Kidney (tissue), 22 donors: ENCODE measurements at places on chromosomes 4 and X. TPM values are rescaled to one million over a fixed set of nuclear protein-coding genes. Genes with fewer than 3 reads are reported as not detected.
A peak's percentile ranks its signal among the peaks of the same experiment; 100 is the strongest.

TKTL2 gene
- not detected for polyA plus RNA-seq

SH3TC1 gene
- polyA plus RNA-seq, result 43.1 TPM

CENPVL1 gene
- polyA plus RNA-seq, result not detected

ENAM gene
- polyA plus RNA-seq, result 3.9 TPM

TLR10 gene
- 0.11 TPM for polyA plus RNA-seq

FGFBP2 gene
- not detected for polyA plus RNA-seq

ETNPPL gene
- polyA plus RNA-seq, result 1.7 TPM

SLC49A3 gene
- polyA plus RNA-seq, result 12.6 TPM

GLRA2 gene
- polyA plus RNA-seq, result not detected

CYBB gene
- polyA plus RNA-seq, result 3.5 TPM

CSAG1 gene
- not detected for polyA plus RNA-seq

ABRAXAS1 gene
- 8.2 TPM for polyA plus RNA-seq

ART3 gene
- not detected for polyA plus RNA-seq

NLGN3 gene
- 0.97 TPM for polyA plus RNA-seq

DNA sequence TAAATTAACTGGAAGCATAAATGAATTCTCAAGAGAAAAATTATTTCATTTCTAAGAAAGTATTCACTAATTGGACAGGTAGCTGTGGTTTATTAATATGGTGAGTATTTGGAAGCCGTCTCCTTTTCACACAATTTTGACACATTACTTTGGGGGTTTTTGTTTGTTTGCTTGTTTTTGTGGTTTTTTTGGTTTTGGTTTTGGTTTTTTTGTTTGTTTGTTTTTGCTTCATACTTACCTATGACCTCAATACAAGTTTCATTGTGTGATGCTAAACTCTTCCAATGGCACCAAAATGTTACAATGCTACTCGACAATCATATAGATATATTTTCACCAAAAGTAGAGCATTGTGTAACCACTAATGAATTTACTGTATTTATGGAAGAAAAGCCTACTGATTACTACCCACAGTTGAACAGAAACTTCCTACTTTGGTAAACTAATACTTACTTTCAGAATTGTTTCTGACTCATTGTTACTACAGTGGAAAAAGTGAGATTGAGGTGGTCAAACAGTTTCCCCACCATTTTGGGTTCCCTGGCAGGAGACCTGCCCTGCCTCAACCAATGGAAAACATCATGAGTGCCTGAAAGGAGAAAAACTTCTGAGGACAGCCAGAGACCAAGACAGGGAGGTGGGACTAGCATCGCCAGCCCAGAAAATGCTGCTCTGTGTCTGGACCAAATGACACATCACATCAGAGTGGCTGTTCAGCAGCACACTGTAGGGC, 443.1 kb downstream of the HNRNPD start:
- no peaks in the 10 kb centered on the region for H3K27me3 ChIP-seq
- DNase-seq, result no peak
- H3K4me1 ChIP-seq, result no peaks in the 10 kb centered on the region
- no peak overlapping the region for H3K27ac ChIP-seq
- no peaks in the 10 kb centered on the region for H3K36me3 ChIP-seq

DNA sequence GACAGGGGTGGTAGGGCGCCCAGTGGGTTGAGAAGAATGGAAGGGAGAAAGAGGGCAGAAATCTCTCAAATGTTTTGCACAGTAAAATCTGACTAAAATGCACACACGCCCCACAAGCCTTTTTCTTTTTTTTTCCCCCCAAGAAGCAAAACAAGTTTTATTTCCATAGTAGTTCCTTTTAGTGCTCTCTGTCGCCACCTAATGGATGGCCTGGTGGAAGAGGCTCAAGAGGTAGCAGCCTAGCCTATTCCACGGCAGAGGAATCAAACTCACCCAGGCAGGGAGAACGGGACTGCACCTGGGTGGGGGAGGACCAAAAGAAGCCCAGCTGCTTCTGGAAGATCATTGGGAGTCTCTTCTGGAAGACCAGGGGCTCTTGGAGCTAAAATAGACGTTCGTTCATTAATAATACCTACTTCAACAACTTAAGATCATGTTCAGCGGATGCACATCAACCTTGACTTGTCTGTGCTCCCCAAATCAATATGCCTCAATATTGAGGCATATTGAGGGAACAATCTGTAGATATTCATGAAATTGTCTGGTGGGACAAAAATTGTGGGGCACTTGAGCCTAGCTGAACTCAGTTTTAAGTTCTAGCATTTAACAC, 31.6 kb upstream of the IRAK1 start:
- no peak for DNase-seq
- no peak overlapping the region for H3K4me3 ChIP-seq
- no peak overlapping the region for H3K27ac ChIP-seq
- H3K27me3 ChIP-seq, result no peaks in the 10 kb centered on the region
- H3K4me1 ChIP-seq, result peaks cover 23% of the 10 kb centered on the region

DNA sequence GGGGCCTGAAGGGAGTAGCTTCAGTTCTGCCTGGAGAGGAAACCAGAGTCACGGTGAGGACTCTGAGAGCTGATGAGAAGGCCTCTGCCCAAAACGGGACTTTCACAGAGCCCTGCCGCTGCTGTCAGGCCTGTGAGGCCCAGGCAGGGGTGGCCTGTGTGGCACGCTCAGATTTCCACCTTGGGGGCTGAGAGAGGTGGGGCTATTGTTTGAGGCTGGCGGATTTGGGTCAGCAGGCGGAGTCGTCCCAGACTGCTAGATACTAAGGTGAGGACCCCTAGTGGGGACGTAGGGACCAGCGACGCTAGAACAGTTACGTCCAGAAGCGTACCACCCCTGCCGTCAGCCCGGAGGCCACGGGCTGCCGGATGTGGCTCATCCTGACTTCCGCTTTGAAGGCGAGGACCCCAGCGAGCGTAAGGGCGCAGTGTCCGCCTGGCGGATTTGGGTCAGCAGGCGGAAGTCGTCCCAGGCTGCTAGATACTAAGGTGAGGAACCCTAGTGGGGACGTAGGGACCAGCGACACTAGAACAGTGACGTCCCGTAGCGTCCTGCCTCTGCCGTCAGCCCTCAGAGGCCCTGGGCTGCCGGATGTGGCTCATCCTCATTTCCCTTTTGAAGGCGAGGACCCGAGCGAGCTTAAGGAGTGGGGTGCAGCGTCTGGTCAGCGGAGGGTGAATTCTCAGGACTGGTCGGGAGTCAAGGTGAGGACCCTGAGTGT, at the start of gene MAGEB1:
Gene MAGEB1, plus strand, starts transcription at position 378 of the 721 bp plus-strand sequence. CDS start 3,348 bp downstream, outside the sequence.
- no peak within 1 kb of the TSS for H3K27ac ChIP-seq
- H3K36me3 ChIP-seq, result no peaks in the 10 kb centered on the region
- DNase-seq, result no peak

DNA sequence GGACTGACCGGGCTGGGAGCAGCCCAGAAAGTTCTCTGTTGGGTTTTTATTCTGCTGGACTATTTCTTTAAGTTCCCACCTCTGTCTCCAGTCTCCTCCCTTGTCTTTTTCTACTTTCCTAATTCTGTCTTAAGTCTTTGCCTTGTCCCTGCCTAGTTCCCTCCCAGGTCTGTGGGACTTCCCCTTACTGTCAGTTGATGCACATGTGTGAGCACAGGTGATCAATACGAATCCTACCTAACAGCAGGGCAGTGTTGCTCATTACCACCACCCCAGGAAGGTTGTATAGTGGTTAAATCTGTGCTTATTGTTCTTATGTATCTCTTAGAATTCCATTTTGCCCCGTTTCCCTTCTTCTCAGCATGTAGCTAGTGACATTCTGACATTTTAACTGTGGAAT, 62.1 kb downstream of the GALNTL6 start:
- no peaks in the 10 kb centered on the region for H3K27me3 ChIP-seq
- H3K27ac ChIP-seq, result no peak overlapping the region
- H3K4me3 ChIP-seq, result no peak overlapping the region
- H3K36me3 ChIP-seq, result no peaks in the 10 kb centered on the region

- no peaks in the 10 kb centered on the region for H3K36me3 ChIP-seq
- no peak for DNase-seq
These were observed 172.2 kb upstream of the TLL1 start for GRCh38 chr4:165700855-165701254.

GRCh38 chr4:98204236-98204553, 57.0 kb upstream of the RAP1GDS1 start:
- DNase-seq, result no peak
- H3K27me3 ChIP-seq, result no peaks in the 10 kb centered on the region
- H3K36me3 ChIP-seq, result no peaks in the 10 kb centered on the region
- H3K27ac ChIP-seq, result no peak overlapping the region
- H3K4me1 ChIP-seq, result no peaks in the 10 kb centered on the region
- H3K4me3 ChIP-seq, result no peak overlapping the region

DNA sequence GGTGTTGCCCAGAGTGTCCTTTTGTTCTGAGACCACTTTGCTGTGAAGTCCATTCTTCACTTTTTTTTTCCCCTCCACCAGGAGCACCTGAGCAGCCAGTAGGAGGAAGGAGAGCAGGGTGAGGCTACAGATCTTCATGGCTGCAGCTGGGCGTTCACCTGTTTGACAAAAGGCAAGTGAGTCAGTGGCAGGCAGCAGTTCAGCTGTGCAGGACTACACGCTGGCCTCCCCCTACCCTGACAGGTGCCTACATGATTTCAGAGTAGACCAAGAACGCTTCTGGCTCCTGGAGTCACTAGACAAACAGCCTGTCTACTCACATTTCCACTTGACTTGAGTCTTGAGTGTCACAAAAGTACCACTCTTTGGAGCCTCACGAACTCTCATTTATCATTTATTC, 2.0 kb downstream of the FGFBP1 start:
- H3K4me1 ChIP-seq, result no peaks in the 10 kb centered on the region
- no peak for DNase-seq
- no peak overlapping the region for H3K4me3 ChIP-seq
- no peaks in the 10 kb centered on the region for H3K27me3 ChIP-seq

DNA sequence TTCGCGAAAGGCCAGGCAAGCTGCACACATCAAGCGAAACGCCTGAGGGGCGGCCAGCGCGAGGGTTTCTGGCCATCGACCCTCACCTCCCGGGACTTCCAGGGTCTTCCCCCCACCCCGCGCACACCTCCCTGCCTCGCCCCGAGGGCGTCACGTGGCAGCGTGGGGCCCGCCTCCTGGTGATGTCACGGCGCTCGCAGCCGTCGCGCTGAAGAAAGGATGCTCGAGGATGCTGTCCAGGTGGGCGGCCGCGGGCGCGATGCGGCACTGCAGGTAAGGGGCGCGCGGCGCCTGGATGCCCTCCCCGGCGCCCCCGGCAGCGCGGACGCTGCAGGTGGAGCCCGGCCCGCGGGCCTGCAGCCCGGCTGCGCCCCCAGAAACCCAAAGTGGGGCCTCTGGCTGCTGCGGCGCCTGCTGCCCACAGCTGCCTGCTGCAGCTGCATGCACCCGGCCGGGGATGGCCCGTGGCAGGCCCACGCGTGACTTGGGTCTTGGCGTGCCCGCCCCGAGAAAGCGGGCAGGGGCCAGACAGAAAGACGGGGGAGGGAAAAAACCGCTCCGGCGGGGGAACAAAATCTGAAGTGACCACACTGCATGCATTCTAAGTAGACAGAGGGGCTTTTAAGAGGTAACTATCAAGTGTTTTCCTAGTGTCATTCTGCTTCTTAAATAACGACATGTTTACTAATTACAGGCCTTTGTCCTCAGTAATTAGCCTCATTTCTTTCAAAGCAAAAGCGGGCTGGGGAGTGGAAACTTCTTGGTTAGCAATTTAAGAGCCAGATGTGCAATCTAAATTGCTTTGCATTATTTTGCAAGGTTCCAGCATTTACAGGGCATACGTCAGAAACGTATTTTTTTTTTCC, 1.7 kb downstream of the CLCN4 start:
- H3K4me3 ChIP-seq, result no peak overlapping the region
- H3K27me3 ChIP-seq, result peaks cover 9% of the 10 kb centered on the region
- no peaks in the 10 kb centered on the region for H3K36me3 ChIP-seq
- no peak overlapping the region for H3K27ac ChIP-seq
- no peak for DNase-seq

GRCh38 chr4:86556791-86557415, 37.2 kb upstream of the PTPN13 start:
- no peak overlapping the region for H3K27ac ChIP-seq
- H3K36me3 ChIP-seq, result no peaks in the 10 kb centered on the region
- no peak for DNase-seq
- no peaks in the 10 kb centered on the region for H3K4me1 ChIP-seq
- no peaks in the 10 kb centered on the region for H3K27me3 ChIP-seq
- H3K4me3 ChIP-seq, result no peak overlapping the region

DNA sequence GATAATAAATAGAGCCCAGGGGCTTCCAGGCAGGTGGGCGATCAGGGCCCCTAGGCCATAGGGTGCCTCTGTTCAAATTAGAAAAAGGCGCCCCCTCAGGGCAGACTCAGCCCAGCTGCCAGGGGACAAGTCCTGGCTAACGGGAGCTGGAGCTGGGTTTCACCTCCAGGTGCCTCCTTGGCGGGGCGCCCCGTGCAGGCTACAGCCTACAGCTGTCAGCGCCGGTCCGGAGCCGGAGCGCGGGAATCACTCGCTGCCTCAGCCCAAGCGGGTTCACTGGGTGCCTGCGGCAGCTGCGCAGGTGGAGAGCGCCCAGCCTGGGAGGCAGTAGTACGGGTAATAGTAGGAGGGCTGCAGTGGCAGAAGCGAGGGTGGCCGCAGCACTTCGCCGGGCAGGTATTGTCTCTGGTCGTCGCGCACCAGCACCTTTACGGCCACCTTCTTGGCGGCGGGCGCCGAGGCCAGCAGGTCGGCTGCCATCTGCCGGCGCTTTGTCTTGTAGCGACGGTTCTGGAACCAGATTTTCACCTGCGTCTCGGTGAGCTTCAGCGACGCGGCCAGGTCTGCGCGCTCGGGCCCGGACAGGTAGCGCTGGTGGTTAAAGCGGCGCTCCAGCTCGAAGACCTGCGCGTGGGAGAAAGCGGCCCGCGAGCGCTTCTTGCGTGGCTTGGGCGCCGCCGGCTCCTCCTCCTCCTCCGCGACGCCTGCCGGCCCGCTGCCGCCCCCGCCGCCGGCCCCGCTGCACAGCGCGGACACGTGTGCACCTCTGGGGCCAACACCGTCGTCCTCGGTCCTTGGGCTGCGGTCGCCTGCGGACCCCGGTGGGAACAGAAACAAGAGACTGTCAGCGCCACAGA, 2.4 kb downstream of the NKX3-2 start:
- H3K36me3 ChIP-seq, result no peaks in the 10 kb centered on the region
- no peak overlapping the region for H3K27ac ChIP-seq
- peaks cover 6% of the 10 kb centered on the region for H3K4me1 ChIP-seq

- no peaks in the 10 kb centered on the region for H3K36me3 ChIP-seq
- H3K27ac ChIP-seq, result no peak overlapping the region
- no peaks in the 10 kb centered on the region for H3K27me3 ChIP-seq
- peak; percentile 21 for DNase-seq
- H3K4me3 ChIP-seq, result no peak overlapping the region
These were observed 340.9 kb upstream of the CTSO start for GRCh38 chr4:156294577-156294976.

- no peaks in the 10 kb centered on the region for H3K4me1 ChIP-seq
- no peak for DNase-seq
- no peak overlapping the region for H3K27ac ChIP-seq
- H3K27me3 ChIP-seq, result no peaks in the 10 kb centered on the region
- no peak overlapping the region for H3K4me3 ChIP-seq
These were observed 173.0 kb upstream of the HAND2 start for GRCh38 chr4:173703021-173703420.

GRCh38 chr4:93384887-93385286, 443.7 kb upstream of the ATOH1 start:
- no peaks in the 10 kb centered on the region for H3K27me3 ChIP-seq
- no peak overlapping the region for H3K27ac ChIP-seq
- H3K36me3 ChIP-seq, result no peaks in the 10 kb centered on the region
- no peak overlapping the region for H3K4me3 ChIP-seq

- no peak overlapping the region for H3K4me3 ChIP-seq
- H3K27ac ChIP-seq, result no peak overlapping the region
- H3K4me1 ChIP-seq, result no peaks in the 10 kb centered on the region
- H3K36me3 ChIP-seq, result no peaks in the 10 kb centered on the region
- no peaks in the 10 kb centered on the region for H3K27me3 ChIP-seq
These were observed 41.8 kb upstream of the KLHL4 start for GRCh38 chrX:87475793-87476192.

- H3K36me3 ChIP-seq, result no peaks in the 10 kb centered on the region
- no peak overlapping the region for H3K4me3 ChIP-seq
- no peak overlapping the region for H3K27ac ChIP-seq
- no peaks in the 10 kb centered on the region for H3K4me1 ChIP-seq
These were observed 279.3 kb upstream of the DIPK2B start for GRCh38 chrX:45479835-45480422.
